ENCODE measurements at places on chromosomes 4 and X.
A peak's percentile ranks its signal among the peaks of the same experiment; 100 is the strongest.

DNA sequence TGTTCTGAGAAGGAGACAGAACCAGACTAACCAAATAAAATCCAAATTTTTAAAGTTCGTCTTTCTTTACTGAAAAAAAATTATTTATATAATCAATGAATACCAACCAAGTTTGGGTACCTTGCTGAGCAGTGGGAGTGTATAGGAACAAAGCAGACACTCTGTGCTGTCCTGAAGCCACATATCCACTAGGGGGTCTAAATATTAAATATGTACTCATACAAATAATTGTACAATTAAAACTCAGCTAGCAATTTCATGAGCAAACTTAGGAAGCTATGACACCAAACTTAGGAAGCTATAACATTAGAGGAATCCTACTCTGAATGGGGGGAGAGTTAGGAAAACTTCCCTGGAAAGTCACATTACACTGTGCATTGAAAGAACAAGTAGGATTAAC lies 582.0 kb upstream of the EPHA5 start:
- peak; percentile 21 for DNase-seq

DNA sequence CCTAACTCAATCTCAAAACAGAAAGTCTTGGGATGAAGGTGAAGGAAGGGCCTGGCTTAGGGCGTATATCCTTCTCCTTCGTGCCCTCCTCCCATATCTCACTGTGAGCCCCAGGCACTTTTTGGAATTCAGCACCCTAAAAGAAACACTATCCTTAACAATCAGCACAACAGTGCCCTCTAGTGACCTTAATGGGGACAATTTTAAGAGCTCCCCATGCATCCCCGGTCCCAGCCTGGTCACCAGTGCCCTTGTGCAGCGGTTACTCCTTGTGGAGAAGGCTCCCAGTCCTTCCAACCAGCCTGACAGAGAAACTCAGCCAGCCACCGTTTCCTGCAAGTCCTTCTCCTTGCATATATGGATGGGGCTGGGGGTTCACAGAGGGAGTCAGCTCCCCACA lies 4.2 kb downstream of the PAK3 start:
- DNase-seq, result peak; percentile 34

- peak; percentile 34 for DNase-seq
Observed at GRCh38 chrX:133350751-133351150, 64.5 kb downstream of the GPC4 start.

- DNase-seq, result no peak
Observed at GRCh38 chrX:291411-291901, 10.3 kb downstream of the PLCXD1 start.

DNA sequence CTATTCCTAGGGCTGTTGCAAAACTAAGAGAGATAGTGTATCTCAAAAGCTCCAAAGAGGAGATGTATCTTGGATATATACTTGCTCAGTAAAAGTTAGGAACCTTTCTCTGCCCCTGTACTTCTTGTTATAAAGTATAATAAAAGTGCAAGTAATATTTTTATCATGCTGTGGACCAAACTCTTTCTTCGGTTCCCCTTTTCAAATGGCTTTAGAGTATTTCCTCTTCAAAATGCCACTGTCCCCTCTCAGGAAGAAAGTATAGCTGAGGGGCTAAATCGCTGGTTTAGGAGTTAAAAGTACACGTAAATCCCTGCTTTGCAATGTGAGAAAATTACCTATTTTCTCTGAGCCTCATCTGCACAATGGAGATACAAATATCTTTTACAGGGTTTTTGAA lies 169.1 kb upstream of the FTHL17 start:
- no peak for DNase-seq

GRCh38 chr4:110059556-110060191 lies 138.7 kb downstream of the ELOVL6 start:
- peak; percentile 14 for DNase-seq

Data from fibroblast of pulmonary artery (primary cell).